ENCODE measurements at places on chromosomes 7 and 10.

GRCh38 chr10:131312478-131312836 lies 936 bp upstream of the TCERG1L start:
- no peak overlapping the region for H3K4me3 ChIP-seq
- no peaks in the 10 kb centered on the region for H3K4me1 ChIP-seq
- no peak overlapping the region for H3K27ac ChIP-seq

DNA sequence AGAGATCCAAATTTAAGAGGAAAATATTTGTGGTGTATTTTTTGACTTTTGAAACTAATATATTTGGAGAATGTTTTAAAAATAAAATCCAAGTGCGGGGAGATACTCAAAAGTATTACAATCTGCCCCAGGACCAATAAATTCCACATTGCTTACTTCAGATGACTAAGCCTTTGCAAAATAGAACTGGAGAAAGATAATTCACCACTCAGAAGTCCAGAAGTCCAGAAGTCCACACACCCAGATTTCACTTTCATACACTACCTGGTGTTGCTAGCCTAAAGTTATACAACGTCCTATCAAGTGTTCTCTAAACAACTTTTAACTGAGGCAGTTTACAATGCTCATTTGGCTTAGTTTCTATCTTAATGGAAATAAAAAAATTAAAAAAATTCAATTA lies 487.0 kb upstream of the SEMA3D start:
- no peak for DNase-seq
- no peak overlapping the region for H3K27ac ChIP-seq
- no peaks in the 10 kb centered on the region for H3K36me3 ChIP-seq
- no peaks in the 10 kb centered on the region for H3K27me3 ChIP-seq
- no peak overlapping the region for H3K4me3 ChIP-seq

- H3K27me3 ChIP-seq, result no peaks in the 10 kb centered on the region
- no peak overlapping the region for H3K4me3 ChIP-seq
- no peak for DNase-seq
Measured at GRCh38 chr7:120353171-120353570, 80.2 kb downstream of the KCND2 start.

- no peak overlapping the region for H3K4me3 ChIP-seq
- peak; percentile 81 for DNase-seq
- no peaks in the 10 kb centered on the region for H3K27me3 ChIP-seq
- peaks cover 10% of the 10 kb centered on the region for H3K4me1 ChIP-seq
- no peaks in the 10 kb centered on the region for H3K36me3 ChIP-seq
Measured at GRCh38 chr7:138008588-138009349, 6.9 kb upstream of the CREB3L2 start.

- H3K36me3 ChIP-seq, result no peaks in the 10 kb centered on the region
- peak; percentile 27 for DNase-seq
- no peaks in the 10 kb centered on the region for H3K4me1 ChIP-seq
- no peak overlapping the region for H3K4me3 ChIP-seq
- H3K27me3 ChIP-seq, result no peaks in the 10 kb centered on the region
Measured at GRCh38 chr7:1813394-1814088, 143.5 kb downstream of the ELFN1 start.

Data from osteoblast (primary cell).